Stimulated activated CD8-positive, alpha-beta memory T cell treated with anti-CD3 and anti-CD28 coated beads, Interleukin-15, amount 100 ng/mL, for 1 hour (primary cell): ENCODE measurements at places on chromosomes 16 and 17.

DNA sequence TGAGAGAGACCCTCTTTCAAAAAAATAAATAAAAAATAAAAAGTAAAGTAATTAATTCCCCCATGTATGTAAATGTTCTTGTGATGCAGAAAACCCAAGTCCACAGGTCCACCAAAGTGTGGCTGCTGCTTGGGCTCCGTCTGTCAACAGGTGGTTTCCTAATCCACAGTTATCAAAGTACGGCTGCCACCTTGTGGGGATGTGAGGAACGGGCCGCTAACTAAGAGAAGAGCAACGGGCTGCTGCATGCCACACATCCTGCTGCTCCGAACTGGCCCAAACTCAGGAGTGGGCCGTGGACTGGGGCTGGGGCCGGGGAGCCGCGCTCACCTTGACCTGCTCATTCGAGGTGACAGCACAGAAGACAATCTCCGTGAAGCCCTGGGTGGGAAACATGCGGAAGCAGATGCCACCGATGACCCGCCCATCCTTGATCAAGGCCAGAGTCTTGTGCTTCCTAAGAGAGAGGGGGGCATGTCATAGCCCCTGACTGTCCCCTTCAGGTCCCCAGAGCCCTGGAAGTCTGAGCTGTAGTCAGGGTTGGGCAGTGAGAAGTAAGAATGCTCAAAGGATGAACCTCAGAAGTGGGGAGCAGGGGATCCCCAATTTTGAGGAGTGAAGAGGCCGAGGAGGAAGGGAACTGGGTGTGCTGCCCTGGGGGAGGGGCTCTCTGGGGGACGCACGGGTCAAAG lies 4.3 kb downstream of the KAT2A start:
- DNase-seq = peak; percentile 71

DNA sequence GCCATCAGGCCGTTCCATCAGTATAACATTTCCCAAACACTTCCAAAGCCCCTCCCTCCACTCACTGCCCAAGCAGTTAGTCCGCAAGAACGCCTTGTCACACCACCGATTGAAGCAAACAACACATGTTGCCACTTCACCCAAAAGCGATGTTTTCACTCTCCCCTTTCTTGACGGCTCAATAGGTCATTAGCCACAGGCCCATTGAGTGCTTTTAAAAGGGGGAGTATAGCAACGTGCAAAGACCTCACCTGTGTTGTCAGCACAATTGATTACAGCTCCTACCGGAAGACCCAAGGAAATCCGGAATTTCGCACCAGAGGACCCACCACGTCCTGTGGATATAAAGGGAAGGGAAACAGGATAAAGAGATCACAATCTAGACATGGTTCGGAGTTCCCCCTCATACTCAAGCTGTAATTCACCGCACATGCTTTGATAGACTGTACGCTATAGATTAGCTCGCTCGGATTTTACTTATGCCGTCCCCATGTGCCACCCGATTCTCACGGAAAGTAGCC lies 690 bp downstream of the RPL23 start:
- DNase-seq = no peak

GRCh38 chr16:75497558-75497957 lies 2.3 kb upstream of the CHST6 start:
- no peak for DNase-seq

DNA sequence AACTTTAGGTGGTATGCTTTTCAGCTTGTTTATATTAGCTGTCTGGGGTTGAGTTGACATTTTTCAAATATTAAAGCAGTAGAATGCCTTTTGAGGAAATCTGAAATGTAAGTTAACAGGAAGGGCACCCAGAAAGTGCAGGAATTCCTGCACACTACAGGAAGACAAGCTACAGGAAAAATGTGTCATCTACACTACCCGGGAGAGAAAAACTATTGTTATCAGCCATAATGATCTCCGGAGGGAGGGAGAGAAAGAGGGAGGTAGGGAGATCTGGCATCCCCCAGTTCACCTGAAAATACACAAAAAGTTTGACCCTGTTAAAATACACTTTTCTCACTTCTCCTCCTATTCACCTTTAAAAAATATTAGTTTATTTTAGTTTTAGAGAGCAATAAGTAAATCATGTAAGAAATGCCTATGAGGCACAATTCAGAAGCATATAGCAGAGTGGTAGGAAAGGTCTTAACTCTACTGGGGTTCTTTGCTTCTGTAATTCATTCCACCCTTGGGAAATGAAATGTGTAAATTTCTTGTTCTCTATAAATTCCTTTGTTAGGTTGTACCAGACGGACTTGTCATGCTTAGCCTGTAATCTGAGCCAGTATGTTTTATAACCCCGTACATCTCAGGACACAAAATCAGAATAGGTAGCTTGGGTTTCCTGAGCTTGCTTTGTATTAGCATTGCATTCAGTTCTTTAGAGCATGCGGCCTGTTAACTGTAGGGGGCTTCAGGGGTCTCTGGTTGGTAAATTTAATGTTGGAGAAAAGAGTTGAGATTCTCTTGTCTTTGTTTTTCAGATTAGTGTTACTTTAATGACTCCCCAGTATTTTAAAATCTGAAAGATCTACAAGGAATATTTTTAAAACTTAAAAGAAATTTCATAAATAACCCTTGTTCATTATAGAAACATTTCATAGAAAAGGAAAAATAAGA lies 3.3 kb downstream of the MAP2K6 start:
- no peak for DNase-seq

GRCh38 chr17:68450391-68450790 lies 6.9 kb downstream of the WIPI1 start:
- no peak for DNase-seq

DNA sequence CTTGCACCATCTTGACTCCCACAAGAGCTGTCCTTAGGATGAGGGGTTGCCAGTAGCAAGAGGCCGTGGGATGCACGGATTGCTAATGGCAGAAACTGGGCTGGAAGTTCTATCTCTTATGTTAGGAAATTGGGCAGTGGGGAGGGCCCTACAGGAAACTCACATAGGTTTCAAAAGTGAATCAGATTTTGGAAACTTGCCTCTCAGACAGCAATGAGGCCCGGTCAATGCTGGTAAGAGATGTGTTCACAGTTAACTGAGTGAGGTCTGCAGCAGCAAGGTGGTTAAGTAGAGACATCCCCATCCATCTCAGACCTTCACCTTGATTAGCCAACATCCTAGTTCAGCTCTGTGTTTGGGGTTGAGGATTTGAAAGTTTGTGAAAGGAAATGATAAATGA lies 164.7 kb downstream of the ABCA8 start:
- no peak for DNase-seq

GRCh38 chr16:58236831-58237230 lies 38.9 kb upstream of the CSNK2A2 start:
- no peak for DNase-seq

DNA sequence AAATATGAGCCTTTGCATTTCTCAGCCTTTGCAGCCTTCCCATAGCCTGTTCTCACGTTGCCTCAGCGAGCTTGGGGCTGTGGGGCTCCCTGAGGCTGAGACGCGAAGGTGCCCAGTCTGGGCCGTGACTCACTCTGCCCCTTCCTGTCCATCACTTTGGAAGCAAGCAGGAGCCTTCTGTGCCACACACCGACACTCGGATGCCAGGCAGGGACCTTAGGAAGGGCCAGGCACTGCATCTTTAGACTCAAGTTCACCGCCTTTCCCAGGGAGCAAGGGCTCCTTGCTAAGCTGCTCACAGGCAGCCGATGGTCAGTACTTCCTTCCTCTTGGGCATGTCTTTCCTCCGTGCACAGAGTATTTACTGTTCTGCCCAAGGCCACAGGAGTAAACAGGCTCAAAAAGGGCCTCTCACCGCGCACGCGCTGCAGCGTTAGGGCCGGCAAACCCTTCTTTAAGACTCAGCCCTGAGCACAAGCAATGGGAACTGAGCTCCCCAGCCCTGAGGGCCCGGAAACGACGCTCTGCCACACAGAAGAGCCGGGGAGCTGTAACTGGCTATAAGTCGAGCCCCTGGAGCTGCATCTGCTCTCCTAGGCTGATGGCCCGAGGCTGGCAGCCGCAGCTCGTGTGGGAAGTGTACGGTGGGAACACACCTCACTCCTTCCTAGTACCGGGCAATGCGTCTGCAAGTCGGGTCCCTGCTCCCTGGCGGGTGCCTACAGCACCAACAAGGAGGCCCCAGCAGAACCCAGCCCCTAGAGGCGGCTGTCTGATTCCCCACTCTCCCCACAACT lies 7.2 kb downstream of the TIMM22 start:
- DNase-seq = no peak

DNA sequence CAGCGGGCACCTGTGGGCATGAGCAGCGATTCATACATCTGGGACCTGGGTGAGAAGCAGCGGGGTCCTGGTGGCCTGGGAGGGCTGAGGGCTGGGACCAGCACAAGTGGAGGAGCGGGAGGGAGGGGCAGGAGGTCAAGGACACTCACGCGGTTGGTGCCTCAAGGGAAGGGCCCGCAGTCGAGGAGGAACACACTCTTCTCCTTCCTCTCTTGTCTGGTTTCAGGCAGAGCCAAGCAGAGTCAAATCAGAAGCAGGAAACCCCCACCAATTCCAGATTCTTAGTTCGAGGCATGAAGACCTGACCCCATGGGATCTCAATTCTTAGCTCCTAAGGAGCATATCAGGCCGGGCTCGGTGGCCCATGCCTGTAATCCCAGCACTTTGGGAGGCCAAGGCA lies 15.7 kb downstream of the DNAI2 start:
- DNase-seq = no peak

- DNase-seq = no peak
Measured at GRCh38 chr16:4699046-4699556, 5.7 kb downstream of the NUDT16L1 start.

GRCh38 chr16:70257391-70257790 lies 5.7 kb upstream of the EXOSC6 start:
- DNase-seq = no peak

DNA sequence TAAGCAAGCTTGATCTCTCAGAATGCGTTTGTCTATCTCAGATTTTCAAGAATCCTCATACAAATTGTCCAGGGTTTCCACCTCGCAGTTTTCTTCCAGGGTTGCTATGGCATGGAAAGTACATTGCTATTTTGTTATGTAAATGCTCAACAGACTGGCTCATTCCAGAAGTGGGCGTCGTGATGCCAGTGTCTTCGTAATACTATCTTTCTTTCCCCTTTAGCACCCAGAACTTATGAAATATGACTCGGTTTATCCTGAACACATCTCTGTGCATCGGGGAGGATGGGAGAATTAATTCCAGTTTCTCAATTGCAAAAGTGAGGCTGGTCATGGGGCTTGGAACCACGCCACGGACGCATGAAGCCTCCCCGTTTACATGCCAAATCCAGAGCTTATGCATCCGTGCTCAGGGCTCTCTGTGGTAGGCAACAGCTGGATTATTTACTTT lies 405.0 kb downstream of the WWOX start:
- no peak for DNase-seq

- no peak for DNase-seq
Measured at GRCh38 chr17:50212121-50212843, 10.9 kb upstream of the COL1A1 start.

GRCh38 chr17:71798701-71799100 lies 322.1 kb upstream of the SOX9 start:
- DNase-seq = no peak

DNA sequence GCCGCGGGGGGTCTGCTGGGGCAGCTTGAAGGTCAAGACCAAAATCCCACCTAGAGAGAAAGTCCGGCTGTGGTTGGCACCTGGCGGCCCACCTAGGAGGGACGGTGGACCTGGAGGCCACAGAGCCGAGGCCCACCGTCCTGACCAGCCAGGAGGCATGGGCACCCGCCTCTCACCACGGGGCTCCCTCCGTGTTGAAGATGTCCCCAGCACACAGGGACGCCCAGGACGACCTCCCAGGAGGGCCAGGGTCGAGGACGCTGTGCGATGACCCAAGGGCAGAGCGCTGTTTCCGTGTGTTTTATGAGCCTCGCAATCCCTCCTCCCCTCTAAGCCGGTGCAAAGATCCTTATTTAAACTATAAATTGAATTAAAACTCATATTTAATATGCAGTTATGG lies 131.2 kb downstream of the C16orf95 start:
- no peak for DNase-seq

DNA sequence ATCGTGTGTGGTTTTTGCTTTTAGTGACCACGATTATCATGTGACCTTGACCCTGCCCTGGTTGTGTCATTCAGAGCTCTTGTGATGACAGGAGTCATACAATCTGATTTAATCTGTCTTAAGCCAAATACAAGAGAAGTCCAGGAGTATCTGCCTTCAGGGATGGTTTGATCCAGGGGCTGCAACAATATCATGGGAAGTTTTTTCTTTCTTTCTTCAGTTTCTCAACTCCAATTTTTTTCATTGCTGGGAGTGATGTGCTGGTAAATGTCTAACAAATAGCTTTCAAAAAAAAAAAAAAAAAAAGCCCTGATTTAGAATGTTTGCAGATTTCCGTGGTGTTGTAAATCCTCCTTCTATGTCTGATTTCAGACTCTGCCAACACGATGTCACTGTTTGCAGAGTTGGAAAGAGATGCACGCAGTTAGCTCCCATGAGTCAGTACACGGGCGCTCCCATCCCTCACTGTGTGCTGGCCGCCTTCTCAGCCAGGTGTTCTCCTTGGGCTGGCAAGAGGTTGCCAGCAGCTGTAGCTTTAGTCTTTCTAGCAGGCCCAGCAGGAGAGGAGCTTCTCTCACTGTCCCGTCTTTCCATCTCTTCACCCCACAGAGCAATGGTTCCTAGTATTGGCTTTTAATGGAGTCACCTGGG lies 229.7 kb downstream of the SNX29 start:
- no peak for DNase-seq

GRCh38 chr17:9531034-9531433 lies 44.6 kb downstream of the STX8 start:
- DNase-seq = no peak

DNA sequence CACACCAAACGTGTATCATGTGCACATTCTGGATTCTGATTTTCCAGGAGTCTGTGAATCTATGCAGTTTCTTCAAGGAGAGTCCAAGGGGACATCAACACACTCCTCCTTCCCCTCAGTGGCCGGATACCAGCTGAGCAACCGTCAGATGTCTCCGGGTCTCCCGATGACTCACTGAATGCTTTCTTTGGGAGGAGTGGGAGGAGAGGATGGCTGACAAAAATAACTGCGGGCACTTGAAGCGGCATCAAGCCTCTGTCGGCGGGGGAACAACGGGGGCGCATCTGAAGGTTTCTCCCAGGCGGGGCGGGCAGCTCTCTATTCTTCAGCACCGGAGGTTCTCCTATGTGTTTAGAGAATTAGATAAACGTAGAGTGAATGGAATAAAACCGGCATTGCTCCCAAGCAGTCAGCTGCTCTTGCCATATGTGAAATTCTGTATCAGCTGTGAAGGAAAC lies 24.6 kb upstream of the LRRC75A start:
- DNase-seq = no peak

- no peak for DNase-seq
Measured at GRCh38 chr16:56747486-56748045, 17.6 kb downstream of the NUP93 start.

- no peak for DNase-seq
Measured at GRCh38 chr16:58455750-58456149, 44.2 kb upstream of the NDRG4 start.

DNA sequence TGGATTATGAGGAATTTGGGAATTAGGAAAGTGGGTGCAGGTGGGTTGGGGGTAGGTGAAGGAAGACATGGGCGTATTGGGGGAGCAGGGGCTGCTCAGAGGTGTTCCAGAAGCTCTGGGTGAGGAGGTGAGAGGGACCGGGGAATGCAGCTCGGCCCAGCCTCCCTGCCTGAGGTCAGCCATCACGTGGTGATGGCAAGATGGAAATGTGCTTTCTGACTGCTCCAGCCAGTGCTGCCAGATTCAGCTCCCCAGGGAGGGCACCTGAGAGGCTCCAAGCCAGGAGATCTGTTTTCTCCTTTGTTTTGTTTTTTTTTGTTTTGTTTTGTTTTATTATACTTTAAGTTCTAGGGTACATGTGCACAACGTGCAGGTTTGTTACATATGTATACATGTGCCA lies 35.2 kb upstream of the STH start:
- no peak for DNase-seq

GRCh38 chr16:51759329-51759728 lies 608.3 kb upstream of the SALL1 start:
- DNase-seq = no peak

- DNase-seq = no peak
Measured at GRCh38 chr16:19003935-19004334, 20.2 kb downstream of the TMC7 start.
